Iris pigment epithelial cell (primary cell): ENCODE measurements at places on chromosomes 1 and 21.

GRCh38 chr21:45844181-45844580, 137.4 kb upstream of the COL6A1 start:
- no peak for DNase-seq

GRCh38 chr1:26696119-26696653, 371 bp downstream of the ARID1A start:
- DNase-seq: peak; percentile 62

DNA sequence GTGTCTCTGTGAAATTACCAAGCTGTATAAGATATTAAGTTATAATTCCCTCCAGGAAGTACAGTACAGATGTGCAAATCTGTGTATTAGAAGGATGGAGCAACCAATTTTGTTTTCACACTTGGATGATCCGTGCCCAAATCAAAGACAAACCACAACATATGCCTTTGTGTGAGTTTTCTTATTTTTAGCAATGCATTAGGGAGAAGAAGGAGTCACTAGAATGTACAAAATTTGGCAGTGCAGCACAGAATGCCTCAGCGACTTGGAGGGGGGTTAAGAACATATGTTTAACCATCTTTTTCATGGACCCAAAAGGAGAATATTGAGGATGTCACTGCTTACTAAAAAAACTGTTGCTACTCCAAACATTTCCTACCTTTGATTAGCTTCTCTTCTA, 45.3 kb downstream of the DAB1 start:
- no peak for DNase-seq

DNA sequence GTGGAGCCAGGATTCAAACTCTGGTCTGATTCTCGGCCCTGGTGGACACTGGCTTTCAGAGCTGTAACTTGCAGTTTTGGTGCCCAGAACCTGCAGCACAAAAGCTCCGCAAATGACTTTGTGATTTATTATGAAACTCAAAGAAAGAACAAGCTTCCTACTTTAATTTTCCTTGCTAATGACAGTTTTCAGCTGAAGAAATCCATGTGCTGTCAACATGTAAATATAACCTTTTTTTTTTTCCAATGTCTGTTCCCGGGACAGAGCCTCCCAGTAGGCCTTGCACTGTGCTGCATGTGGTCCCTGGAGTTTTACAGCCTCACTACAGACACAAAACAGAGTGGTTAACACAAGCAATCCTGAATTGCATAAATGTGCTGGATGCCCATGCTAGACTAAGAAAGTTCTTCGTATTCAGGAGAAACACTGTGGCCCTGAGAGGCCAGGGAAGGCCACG, 62.3 kb upstream of the ANGPTL1 start:
- DNase-seq: no peak
